Pericardium fibroblast (primary cell): ENCODE measurements at places on chromosomes 12 and 14. TPM values are rescaled to one million over a fixed set of nuclear protein-coding genes. Genes with fewer than 3 reads are reported as not detected.

MRPS35 gene
- total RNA-seq, result 43.1 and 44.7 TPM in 2 replicates

RAB21 gene
- 21.6 and 27.0 TPM in 2 replicates for total RNA-seq

TAS2R7 gene
- total RNA-seq, result not detected in 2 replicates

KCNMB4 gene
- 3.5 and 4.7 TPM in 2 replicates for total RNA-seq

COX6A1 gene
- total RNA-seq, result 360 and 401 TPM in 2 replicates

SELPLG gene
- total RNA-seq, result 2.6 and 2.9 TPM in 2 replicates

WNT5B gene
- total RNA-seq, result 14.0 and 20.4 TPM in 2 replicates

P2RX2 gene
- not detected in 2 replicates for total RNA-seq

CCDC92 gene
- 9.3 and 13.9 TPM in 2 replicates for total RNA-seq

KLRC3 gene
- not detected in 2 replicates for total RNA-seq

TSPAN19 gene
- total RNA-seq, result not detected in 2 replicates

SLC8A3 gene
- 0.77 TPM in 1 of 2 replicates, not detected in the other for total RNA-seq

PLEK2 gene
- total RNA-seq, result 2.6 and 3.2 TPM in 2 replicates

KRT85 gene
- not detected in 2 replicates for total RNA-seq

CCDC38 gene
- total RNA-seq, result not detected in 2 replicates

CD163L1 gene
- not detected in 2 replicates for total RNA-seq

TMEM229B gene
- 0.12 and 1.8 TPM in 2 replicates for total RNA-seq

PAPLN gene
- total RNA-seq, result 22.0 and 25.0 TPM in 2 replicates

TDRD9 gene
- total RNA-seq, result 0.23 and 1.0 TPM in 2 replicates

CLEC2A gene
- total RNA-seq, result not detected in 2 replicates

EML5 gene
- total RNA-seq, result not detected in 2 replicates

NELL2 gene
- 0.09 and 0.47 TPM in 2 replicates for total RNA-seq

RASSF8 gene
- total RNA-seq, result 31.2 and 42.3 TPM in 2 replicates

MYH6 gene
- not detected in 2 replicates for total RNA-seq

PELI2 gene
- 2.0 and 3.5 TPM in 2 replicates for total RNA-seq

DBX2 gene
- not detected in 2 replicates for total RNA-seq

HELB gene
- 0.82 and 2.7 TPM in 2 replicates for total RNA-seq

DAO gene
- total RNA-seq, result 5.4 TPM in 1 of 2 replicates, not detected in the other

RIMBP2 gene
- 0.23 and 0.60 TPM in 2 replicates for total RNA-seq
